CD4-positive, alpha-beta T cell treated with Interleukin-2 at 100 ng/mL for 4 hours (primary cell): ENCODE measurements at places on chromosomes 3 and 15.
A peak's percentile ranks its signal among the peaks of the same experiment; 100 is the strongest.

DNA sequence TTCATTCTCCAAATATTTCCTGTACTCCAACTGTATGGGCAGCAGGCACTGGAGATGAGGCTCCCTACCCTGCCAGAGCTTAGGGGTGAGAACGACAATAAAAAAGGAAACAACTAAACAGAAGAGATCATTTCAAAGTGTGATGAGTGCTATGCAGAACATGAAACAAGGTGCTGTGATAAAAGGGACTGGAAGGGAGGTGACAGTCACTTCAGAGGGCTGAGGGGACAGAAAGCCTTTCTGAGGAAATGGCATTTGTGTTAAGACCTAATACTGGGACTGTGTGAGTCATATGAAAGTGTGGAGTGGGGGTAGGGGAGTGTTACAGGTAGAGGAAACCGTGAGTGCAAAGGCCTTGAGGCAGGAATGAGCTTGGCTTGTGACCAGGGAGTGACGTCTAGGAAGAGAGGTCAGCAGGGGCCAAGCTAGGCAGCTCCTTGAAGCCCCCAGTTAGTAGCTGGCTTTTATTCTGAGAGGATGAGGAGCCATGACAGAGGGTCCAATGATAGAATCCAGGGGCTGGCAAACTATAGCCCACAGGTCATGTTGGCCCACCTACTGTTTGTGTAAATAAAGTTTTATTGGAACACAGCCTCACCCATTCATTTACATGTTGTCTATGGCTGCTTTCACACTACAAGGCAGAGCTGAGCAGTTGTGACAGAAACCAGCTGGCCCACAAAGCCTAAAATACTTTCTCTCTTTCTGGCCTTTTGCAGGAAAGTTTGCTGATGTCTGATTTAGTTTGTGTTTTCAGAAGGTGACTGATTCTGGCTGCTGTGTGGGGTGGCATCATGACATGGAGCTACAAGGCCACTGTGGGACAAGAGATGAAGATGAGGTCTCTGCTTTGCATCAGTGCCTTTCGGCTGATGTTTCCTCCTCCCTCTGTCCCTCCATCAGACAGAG is 56.6 kb downstream of the LSM3 start:
- DNase-seq, result no peak

DNA sequence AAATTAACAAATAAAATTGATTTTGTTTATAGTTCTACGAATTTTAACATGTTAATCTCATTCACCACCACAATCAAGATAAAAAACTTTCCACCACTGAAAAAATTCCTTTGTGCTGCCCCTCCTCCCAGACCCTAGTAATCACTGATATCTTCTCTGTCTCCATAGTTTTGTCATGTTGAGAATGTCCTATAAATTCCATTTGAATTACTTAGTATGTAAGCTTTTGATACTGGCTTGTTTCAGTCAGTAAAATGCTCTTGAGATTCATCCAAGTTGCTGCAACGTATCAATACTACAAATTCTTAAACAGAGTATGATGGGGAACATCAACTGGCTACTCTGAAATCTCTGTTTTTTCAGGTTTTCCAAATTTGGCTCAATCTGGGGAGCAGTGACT is 129.6 kb downstream of the CTNNB1 start:
- no peak for DNase-seq

DNA sequence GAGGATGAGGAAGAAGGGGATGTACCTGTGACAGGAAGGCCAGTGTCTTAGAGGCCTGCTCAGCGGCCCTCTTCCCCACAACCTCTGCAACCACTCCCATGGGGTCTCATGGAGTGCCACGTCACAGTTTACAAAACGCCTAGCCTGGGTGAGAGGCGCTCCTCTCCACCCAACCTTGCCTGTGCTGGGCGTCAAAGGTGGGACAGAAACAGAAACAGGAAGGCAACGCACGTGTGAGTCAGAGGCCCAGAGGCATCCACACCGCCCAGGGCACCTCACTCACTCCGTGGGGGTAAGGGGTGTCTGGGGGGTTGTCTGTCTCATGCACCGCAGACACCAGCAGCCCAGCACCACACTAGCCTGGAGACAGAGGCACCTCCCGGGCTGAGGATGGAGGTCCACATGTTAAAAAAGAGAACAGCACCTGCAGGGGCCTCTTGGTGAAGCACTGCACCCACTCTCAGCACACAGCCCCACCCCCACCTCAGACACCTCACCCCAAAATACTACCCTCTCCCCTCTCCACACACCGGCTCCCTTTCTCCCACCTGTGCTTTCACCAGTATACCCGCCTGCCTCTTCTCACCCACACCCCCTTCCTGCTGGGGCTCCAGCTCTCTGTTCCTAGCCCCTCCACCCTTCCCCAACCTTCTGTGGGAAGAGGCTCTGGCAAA is 4.7 kb upstream of the CALML4 start:
- DNase-seq, result peak; percentile 32

DNA sequence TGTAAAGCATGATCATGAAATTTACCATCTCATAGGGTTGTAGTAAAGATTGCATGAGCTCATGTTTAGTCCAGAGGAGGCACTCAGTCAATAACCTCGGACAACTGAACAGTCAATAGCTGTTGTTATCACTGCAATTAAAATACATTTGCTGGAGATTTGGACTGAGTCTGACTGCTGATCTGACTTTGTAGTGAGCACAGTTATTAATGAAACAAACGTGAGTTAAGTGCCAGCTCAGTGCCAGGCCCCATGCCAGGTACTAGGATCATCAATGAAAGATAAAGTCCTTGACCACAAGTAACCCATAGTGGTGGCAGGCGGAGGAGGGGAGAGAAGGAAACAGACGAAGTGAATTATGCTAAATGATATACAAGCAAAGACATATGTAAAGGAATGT is 43.7 kb upstream of the PRICKLE2 start:
- no peak for DNase-seq

DNA sequence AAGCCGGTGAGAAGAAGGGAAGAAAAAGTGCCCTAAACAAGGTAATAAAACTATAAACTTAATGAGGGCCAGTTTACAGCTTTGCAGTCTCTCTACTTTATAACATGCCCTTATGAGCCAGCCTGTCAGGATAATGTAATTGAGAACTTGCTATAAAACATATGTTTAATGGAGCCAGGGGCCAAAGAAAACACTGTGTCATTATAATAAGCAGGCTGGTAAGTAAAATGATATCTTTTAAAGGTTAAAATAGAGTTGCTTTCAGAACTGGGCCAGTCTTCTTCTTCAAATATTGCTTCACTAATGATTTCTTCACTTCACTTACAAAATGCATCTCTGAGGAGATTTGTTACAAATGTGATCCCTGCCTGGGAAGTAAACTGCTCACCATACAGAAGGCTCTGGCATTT is 192.5 kb downstream of the SHOX2 start:
- no peak for DNase-seq

DNA sequence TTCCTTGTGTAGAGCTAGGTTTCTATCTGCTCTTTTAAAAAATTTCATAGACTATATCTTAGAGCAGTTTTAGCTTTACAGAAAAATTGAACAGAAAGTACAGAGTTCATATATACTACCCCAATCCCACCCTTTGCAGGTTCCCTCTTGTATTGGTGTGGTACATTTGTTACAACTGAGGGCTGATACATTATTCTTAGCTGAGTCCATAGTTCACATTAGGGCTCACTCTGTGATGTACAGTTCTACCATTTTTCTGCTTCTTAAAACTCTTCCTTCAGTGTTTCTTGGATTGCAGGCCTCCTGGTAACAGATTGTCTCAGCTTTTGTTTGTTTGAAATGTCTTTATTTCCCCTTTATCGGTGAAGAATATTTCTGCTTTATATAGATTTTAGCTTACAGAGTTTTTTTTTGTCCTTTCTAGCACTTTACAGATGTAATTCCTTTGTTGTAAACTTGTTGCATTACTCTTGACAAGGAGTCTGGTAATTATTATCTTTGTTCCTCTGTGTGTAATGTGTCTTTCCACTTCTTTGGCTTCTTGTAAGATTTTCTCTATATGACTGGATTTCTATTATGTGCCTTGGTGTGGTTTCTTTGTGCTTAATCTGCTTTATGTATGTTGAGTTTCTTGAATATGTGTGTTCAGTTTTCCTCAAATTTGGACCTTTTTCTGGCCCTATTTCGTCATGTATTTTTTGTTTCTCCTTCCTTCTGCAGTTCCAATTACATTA is 25.3 kb downstream of the MEF2A start:
- no peak for DNase-seq

- DNase-seq, result peak; percentile 45
These were observed 11.9 kb downstream of the GRM2 start for GRCh38 chr3:51718547-51719409.

DNA sequence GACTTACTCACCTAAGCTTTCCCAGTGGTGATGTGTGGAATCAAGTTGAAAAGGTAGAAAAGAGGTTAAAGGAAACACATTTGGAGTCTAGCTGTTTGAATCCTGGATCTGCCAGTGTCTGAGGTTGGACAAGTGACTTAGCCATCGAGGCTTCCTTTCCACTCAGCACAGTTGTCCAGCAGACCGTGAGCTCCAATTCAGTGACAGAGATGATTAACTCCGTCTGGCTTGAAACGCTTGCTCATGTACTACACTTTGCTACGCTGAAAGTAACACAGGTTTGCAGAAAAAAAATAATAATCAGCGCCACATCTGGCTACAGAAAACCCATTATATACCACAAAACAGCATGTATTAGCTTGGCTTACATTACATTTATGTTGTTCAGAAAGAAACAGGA is 364.9 kb upstream of the MCTP2 start:
- DNase-seq, result no peak

GRCh38 chr3:134922866-134923265 is 127.8 kb downstream of the EPHB1 start:
- no peak for DNase-seq

DNA sequence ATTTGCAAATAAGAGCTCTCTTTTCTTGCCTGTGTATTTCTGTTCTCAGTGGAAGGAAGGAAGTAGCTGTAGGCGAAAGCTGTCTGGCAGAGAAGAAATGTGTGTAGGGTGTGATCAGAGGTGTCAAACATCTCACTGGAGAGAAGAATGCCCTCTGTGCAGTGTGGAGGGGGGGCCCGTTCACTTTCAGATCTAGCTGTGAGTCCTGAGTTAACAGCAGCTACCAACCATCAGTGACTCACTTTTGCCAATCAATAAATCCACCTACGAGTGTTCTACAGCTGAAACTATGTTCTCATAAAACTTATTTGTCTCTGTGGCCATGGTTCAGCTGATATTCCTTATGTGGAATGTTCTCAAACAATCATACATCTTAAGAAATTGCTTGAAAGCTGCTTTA is 103.7 kb downstream of the FRMD4B start:
- peak; percentile 68 for DNase-seq

- no peak for DNase-seq
These were observed 83.9 kb upstream of the STT3B start for GRCh38 chr3:31448882-31449243.
